Peyer's patch (tissue), 4 donors: ENCODE measurements at places on chromosomes 12 and 14. TPM values are rescaled to one million over a fixed set of nuclear protein-coding genes. Genes with fewer than 3 reads are reported as not detected.

DNA sequence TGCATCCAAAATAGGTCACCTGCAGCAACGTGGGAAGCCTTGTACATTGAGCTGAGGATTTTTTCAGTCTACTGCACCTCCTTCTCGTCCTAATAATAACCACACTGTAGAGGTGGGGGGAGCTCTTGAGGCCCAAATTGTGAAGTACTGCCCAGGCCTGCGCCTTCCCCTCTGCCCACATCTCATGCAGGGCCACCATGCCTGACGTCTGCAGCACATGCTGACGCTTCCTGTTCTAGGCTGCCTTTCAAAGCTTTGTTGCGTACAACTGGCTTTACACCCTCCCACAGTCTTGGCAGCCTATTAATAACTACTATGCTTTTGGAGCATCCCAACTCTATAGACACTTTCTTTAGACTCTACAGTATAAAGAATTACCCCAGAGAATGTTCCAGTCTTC lies 26.5 kb upstream of the TTC7B start:
- H3K4me1 ChIP-seq, result no peaks in the 10 kb centered on the region
- no peak overlapping the region for H3K27ac ChIP-seq
- H3K27me3 ChIP-seq, result no peaks in the 10 kb centered on the region
- no peaks in the 10 kb centered on the region for H3K36me3 ChIP-seq
- H3K4me3 ChIP-seq, result no peak overlapping the region

Gene SLC25A47
- 1.2 TPM for total RNA-seq

DNA sequence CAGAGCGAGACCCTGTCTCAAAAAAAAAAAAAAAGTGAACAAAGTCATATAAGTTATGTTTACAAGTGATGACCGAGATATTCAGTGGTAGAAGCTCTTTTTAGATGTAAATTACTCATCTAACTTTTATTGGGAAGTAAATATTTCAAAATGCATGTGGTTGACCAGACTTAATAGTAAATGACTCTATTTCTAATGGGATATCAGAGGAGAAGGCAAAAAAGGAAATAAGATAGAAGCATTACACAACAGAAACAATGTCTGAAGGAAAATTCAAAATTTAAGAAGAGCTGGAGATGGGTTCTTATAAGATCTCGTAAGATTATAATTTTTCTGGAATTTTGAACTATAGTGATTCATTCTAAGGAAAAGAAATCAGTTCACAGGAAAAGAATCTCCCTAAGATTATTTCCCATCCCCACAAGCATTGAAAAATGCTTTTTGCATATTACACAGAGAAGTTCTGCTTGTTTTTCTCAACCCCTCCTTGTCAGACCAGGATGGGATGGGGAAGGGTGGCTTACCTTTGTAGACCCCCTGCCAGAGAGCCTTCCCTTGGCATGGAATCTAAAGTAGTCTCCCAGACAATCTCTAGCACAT lies 63.1 kb upstream of the STK38L start:
- no peak overlapping the region for H3K4me3 ChIP-seq
- H3K4me1 ChIP-seq, result no peaks in the 10 kb centered on the region
- no peaks in the 10 kb centered on the region for H3K27me3 ChIP-seq
- no peak overlapping the region for H3K27ac ChIP-seq

Gene KLRD1
- 2.8 TPM for total RNA-seq

DNA sequence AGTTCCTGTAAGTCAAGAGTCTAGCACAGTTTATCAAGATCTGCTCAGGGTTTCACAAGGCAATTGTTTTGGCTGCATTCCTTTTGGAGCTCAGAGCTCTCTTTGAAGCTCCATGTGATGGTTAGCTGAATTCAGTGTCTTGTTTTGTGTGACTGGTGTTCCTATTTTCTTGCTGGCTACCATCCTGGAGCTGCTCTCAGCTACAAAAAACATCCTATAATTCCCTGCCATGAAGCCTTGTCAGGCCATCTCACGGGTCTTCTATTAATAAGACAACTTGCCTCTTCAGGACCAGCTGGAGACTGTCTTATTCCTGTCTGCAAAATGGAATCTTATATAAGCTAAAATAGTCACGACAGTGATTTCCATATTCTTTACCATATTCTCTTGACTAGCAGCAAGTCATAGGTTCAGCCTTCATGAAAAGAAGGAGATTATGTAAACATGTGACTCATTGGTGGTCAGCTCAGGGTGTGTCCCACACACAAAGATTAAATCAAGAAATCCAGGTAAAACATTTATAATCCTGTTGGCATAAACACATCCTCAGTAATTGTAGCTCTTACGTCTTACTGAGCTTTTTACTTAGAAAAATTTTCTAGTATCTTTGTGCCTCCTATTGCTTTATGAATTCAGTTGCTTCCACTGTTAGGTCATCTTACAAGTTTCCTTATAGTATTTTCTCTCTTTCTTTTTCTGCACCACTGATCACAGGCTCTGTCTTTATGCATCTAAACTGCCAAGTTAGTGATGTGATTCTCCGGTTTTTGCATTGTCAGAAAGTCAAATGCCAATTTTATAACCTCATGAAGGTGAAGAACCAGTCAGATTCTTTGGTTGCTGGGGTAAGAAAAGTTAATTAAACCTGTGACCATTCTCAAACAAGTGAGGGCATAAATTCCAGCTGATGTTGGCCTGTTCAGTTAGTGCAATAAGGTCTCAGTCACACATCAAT lies 378.5 kb upstream of the MGAT4C start:
- no peak for DNase-seq
- no peak overlapping the region for H3K4me3 ChIP-seq
- H3K27ac ChIP-seq, result no peak overlapping the region
- H3K36me3 ChIP-seq, result no peaks in the 10 kb centered on the region
- no peaks in the 10 kb centered on the region for H3K27me3 ChIP-seq

DNA sequence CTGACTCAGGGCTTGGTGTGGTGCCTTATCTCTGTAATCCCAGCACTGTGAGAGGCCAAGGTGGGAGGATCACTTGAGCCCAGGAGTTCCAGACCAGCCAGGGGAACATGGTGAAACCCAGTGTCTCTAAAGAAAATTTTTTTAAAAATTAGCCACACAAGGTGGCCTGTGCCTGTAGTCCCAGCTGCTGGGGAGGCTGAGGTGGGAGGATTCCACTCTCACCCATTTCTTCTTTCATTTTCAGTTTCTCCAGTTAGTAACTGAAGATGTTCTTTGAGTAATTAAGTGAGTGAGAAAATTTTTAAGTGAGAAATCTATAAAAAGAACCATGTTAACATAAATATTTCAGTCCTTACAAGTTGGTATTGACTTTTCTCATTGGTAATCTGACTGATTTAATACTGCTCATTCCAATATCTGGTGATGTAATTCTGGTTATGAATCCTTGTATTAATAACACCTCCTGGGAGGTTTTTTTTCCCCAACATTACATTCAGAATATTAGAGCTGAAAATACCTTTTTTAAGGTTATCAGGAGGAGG lies 6.1 kb downstream of the METTL3 start:
- peaks cover 17% of the 10 kb centered on the region for H3K4me1 ChIP-seq
- H3K36me3 ChIP-seq, result no peaks in the 10 kb centered on the region
- H3K4me3 ChIP-seq, result no peak overlapping the region
- no peaks in the 10 kb centered on the region for H3K27me3 ChIP-seq
- no peak for DNase-seq

- no peak for DNase-seq
- H3K4me3 ChIP-seq, result no peak overlapping the region
- peak overlapping the region; percentile 42 for H3K27ac ChIP-seq
- peaks cover 71% of the 10 kb centered on the region for H3K4me1 ChIP-seq
Measured at GRCh38 chr12:124543052-124543589, 24.3 kb downstream of the NCOR2 start.

- DNase-seq, result no peak
- H3K27me3 ChIP-seq, result no peaks in the 10 kb centered on the region
- no peak overlapping the region for H3K27ac ChIP-seq
- no peaks in the 10 kb centered on the region for H3K4me1 ChIP-seq
- H3K4me3 ChIP-seq, result peak overlapping the region; percentile 50
Measured at GRCh38 chr12:1531654-1532374, 62.6 kb downstream of the FBXL14 start.

DNA sequence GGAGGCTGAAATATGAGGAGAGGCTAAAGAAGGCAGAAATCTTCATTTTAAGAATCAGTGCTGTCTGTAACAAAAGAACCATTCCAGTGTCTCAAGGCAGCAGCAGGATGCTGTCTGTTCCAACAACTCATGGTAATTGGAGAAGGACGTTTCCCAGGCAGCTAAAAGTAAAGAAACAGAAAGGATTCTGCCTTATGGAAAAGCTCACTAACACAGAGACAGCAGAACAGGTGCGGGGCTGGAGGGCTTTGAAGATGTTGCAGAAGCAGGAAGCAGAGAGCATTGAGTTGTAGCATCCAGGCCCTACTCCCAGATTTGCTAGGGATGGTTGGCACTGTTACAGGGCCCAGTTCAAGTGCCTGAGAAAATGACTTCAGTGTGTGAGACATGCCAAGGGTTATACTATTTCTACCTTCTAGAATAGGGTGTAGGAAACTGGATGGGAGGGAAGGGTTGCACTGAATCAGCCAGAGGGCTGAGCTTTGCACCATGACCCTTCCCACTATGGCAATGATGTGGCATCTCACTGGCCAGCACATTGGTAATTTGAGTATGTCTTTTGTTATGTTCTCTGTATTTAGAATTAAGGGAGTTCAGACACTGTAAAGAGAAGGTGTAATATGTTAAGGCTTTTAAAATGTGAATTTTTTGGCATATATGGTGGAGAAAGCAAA lies 160.0 kb upstream of the FBXO33 start:
- H3K4me3 ChIP-seq, result no peak overlapping the region
- H3K4me1 ChIP-seq, result no peaks in the 10 kb centered on the region
- no peaks in the 10 kb centered on the region for H3K27me3 ChIP-seq

DNA sequence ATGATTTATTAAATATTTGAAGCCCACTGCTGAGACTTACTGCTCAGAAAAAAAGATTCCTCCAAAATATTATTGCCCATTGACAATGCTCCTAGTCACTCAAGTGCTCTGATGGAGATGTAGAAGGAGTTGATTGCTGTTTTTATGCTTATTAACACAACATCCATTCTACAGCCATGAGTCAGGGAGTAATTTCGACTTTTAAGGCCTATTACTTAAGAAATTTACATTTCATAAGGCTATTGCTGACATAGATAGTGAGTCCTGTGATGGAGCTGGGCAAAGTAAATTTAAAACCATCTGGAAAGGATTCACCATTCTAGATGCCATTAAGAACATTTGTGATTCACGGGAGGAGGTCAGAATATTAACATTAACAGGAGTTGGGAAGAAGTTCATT lies 5.2 kb downstream of the KCNJ8 start:
- H3K27me3 ChIP-seq, result no peaks in the 10 kb centered on the region
- no peak for DNase-seq
- no peak overlapping the region for H3K27ac ChIP-seq
- no peaks in the 10 kb centered on the region for H3K36me3 ChIP-seq
- no peak overlapping the region for H3K4me3 ChIP-seq
- H3K4me1 ChIP-seq, result no peaks in the 10 kb centered on the region

Gene TUNAR
- not detected for total RNA-seq

Gene B3GNT4
- total RNA-seq, result not detected

DNA sequence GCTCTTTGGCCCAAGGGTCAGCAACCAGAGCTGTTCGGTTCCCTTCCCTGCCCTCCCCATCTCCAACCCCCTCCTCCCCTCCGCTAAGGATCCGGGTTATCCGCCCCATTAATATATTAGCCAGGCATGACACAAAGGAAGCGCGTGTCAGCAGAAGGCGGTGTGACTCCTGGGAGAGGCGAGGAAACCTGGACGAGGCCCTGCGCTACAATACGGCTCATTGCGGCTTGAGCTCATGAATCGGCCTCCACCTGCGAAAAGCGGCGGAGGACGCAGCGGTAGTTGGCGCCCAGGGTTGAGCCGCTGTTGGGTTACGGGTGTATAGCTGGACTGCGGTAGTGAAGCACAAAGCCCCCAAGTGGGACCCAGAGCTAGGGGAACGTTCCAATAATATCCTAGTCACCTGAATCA lies 9.9 kb downstream of the FOXA1 start:
- peak overlapping the region; percentile 84 for H3K27ac ChIP-seq
- H3K4me1 ChIP-seq, result no peaks in the 10 kb centered on the region
- H3K4me3 ChIP-seq, result no peak overlapping the region
- DNase-seq, result no peak

GRCh38 chr12:67595365-67595764 lies 53.2 kb upstream of the DYRK2 start:
- no peaks in the 10 kb centered on the region for H3K27me3 ChIP-seq
- DNase-seq, result no peak
- H3K27ac ChIP-seq, result no peak overlapping the region
- no peak overlapping the region for H3K4me3 ChIP-seq
- H3K4me1 ChIP-seq, result no peaks in the 10 kb centered on the region

DNA sequence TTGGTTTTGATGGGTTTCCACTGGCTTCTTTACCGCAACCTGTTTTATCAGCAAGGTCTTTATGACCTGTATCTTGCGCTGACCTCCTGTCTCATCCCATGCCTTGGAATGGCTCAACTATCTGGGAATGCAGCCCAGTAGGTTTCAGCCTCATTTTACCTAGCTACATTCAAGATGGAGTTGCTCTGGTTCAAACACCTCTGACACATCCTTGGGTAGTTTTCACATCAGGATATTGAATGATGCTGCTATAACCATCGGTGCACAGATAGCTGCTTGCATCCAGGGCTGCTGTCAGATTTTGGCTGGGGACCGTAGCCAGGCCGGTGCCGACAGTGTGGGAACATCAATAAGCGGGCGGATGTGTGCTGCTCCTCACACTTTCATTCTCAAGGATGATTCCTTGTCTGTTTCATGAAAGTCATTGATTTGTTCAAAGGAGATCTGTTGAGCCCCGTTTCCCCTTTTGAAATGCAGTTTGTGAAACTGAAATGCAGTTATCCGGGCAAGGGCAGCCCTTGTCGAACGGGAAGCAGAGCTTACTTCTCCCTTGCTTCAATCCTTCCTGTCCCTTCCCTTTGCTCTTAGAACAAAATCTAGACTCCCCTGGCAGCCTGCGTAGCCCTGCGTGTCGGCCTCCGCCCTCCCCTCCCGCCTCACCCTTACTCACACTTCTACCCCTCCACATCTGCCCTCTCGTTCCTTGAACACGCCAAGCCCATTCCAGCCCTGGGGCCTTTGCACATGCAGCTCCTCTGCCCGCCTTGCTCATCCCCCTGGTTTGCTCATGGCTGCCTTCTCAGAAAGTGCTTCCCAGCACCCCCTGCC lies 49.2 kb upstream of the NCOR2 start:
- no peak overlapping the region for H3K27ac ChIP-seq
- no peaks in the 10 kb centered on the region for H3K27me3 ChIP-seq
- DNase-seq, result no peak
- no peaks in the 10 kb centered on the region for H3K36me3 ChIP-seq

DNA sequence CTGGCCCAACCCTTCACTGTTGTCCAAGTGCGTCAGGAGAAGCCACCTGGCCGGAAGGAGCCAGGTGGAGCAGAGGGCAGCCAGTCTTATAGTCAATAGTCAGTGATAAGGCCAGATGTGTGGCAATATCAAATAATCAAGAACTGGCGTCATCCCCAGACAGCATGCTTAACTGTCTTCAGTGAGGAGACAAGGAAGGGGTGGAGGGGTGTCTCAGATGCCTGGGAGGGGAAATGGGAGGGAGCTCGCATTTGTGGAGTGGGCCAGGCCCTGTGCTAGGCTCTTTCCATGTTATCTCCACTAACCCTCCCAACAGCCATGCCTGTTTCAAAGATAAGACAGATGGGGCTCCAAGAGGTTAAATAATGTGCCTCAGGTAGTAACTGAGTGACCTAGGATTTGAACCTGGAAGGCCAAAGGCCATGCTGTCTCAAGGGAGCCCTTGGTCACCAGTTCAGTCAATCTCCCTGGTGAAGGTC lies 48.9 kb upstream of the FOS start:
- no peak overlapping the region for H3K4me3 ChIP-seq
- no peaks in the 10 kb centered on the region for H3K27me3 ChIP-seq
- DNase-seq, result peak; percentile 80

- H3K27me3 ChIP-seq, result no peaks in the 10 kb centered on the region
- H3K4me3 ChIP-seq, result no peak overlapping the region
- H3K27ac ChIP-seq, result peak overlapping the region; percentile 96
- H3K36me3 ChIP-seq, result no peaks in the 10 kb centered on the region
- peaks cover 14% of the 10 kb centered on the region for H3K4me1 ChIP-seq
- no peak for DNase-seq
Measured at GRCh38 chr14:50082784-50083466, 33.4 kb downstream of the VCPKMT start.

Gene B4GALNT1
- not detected for total RNA-seq
